ENCODE measurements at places on chromosomes 13 and 19.

GRCh38 chr13:85278851-85279250 is 520.4 kb downstream of the SLITRK6 start:
- no peak for DNase-seq

DNA sequence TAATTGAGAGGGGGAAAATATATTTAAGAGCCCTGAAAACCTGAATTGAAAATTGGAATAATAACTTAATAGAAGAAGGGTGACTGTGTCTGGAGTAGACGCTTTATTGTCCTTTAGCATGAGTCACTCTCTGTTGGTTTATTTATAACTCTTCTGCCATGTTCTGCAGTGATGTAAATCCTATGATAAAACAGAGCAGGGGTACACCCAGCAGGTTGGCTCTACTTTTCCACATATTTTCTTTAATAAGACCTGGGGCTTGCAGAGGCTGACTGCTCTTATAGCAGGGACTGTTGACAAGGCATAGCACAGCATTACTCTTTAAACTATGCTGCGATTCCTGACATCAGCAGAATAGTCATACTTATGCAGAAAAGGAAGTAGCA is 389.9 kb upstream of the PCDH9 start:
- DNase-seq: no peak

DNA sequence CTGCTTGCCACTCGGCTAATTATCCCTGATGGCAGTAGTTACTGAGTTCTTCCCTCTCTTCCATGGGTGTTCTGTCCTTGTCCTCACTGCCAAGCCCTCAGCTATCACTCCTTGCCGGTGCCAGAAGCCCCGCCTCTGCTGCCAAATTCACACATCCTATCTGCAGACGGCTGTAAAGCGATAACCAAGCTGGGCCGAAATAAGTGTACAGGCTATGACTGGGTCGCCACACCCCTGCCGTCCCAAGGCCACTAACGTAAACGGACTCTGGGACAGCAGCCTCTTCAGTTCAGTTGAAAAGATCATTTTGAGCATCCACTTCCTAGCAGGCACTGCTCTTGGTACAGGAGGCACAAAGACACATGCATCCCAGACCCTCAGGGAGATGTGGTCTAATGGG is 13.3 kb downstream of the SLC7A1 start:
- peak; percentile 90 for DNase-seq

DNA sequence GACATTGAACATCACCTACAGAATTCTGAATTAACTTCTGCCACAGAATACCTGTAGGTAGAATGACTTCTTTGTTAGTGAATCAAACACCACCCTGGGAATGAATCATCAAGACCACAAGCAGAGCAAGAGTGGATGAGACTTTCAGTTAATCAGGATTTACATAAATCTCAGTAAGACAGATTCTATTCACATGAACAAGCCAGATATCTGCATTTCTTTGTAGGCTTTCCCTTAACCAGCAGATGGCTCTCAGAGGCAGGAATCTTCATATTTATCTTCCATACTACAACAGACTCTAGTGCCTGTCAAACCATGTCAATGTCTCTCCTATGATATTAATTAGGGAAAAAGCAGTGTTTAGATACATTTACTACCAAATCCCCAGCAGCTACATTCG is 412.1 kb downstream of the KLF12 start:
- DNase-seq: no peak

- DNase-seq: no peak
These were observed 21.0 kb upstream of the ZNF43 start for GRCh38 chr19:21856773-21857514.

GRCh38 chr19:31693933-31694269 is 344.7 kb upstream of the TSHZ3 start:
- DNase-seq: no peak

GRCh38 chr13:51202477-51203046 is 19.6 kb upstream of the FAM124A start:
- DNase-seq: no peak
